ENCODE measurements at places on chromosomes 7 and 10.

DNA sequence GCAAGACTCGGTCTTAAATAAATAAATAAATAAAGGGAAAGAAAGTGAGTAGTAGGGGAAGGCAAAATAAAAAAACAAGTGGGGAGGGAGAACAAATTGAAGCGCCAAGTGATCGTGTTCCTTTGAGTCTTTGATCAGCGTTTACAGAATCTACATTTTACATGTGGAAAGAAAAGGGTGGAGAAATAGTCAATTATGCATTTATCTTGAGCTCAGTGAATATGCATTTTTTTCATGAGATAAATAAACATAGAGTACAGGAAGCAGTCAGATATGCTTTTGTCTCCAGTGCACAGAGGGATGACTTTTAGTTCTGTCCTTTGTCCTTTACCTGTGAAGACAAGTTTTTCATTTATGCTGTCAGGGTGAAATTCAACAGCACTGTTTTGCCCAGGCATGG, 6.1 kb upstream of the GUSB start:
- no peak for DNase-seq

- no peak for DNase-seq
Measured at GRCh38 chr10:105986912-105987635, 1177.4 kb downstream of the SORCS1 start.

- no peak for DNase-seq
Measured at GRCh38 chr10:59852670-59853069, 53.7 kb downstream of the CCDC6 start.

DNA sequence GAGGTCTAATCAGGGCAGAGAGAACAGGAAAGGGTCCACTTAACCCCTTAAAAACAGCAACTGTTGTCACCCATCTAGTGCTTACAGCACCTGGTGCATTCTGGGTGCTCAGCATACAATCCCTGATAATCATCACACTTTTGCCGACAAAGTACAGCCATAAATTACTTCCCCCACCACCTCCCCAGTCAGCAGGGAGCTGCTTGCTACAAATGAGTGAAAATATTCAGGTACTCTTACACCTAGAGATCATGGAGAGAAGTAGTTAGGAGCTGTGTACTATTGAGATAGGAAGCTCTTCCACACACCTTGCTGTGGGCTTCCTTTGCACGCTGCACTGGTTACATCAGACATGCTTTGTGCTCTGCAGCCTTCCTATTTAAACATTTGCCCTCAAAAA, 723.5 kb upstream of the GALNT17 start:
- no peak for DNase-seq

- DNase-seq, result no peak
Measured at GRCh38 chr10:84599254-84599653, 270.9 kb downstream of the CCSER2 start.

GRCh38 chr7:117480978-117481377, 1.2 kb downstream of the CFTR start:
- DNase-seq, result no peak

DNA sequence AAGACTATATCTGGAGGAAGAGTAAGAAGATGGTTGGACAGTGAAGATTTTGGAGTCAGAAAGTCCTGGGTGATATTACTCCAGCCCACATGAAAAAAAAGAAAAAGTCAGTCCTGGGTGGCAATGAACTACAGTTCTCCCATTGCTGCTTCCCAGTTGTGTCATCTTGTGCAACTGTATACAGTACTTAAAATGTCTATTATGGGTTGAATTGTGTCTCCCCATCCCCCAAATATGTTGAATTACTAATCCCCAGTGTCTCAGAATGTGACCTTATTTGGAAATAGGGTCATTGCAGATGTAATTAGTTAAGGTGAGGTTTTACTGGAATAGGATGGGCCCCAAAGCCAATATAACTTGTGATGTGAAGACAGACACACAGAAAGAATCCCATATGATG, 15.6 kb downstream of the SEC23IP start:
- DNase-seq, result no peak

GRCh38 chr10:123896246-123896927, 4.8 kb upstream of the CPXM2 start:
- no peak for DNase-seq

- no peak for DNase-seq
Measured at GRCh38 chr10:92239600-92240288, 51.1 kb downstream of the CPEB3 start.

DNA sequence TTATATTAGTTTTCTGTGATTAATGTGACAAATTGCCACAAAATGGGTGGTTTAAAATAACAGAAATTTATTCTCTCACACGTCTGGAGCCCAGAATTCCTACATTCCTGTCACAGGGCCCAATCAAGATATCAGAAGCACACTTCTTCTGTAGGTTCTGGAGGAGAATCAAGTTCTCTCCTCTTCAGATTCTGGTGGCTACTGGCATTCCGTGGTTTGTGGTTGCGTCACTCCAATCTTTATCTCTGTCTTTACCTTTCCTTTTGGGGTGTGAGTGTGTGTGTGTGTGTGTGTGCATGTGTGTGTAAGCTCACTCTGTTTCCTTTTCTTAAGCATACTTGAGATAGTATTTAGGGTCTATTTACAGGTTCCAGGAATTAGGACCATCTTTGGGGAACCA, 115.5 kb upstream of the DKK1 start:
- DNase-seq, result no peak

GRCh38 chr7:41567731-41568114, 135.2 kb downstream of the INHBA start:
- no peak for DNase-seq

- no peak for DNase-seq
Measured at GRCh38 chr7:90625562-90625961, 29.4 kb downstream of the CDK14 start.

- DNase-seq, result no peak
Measured at GRCh38 chr7:134044682-134045081, 82.5 kb upstream of the LRGUK start.

GRCh38 chr10:105769248-105770184, 1128.4 kb downstream of the SORCS3 start:
- no peak for DNase-seq

DNA sequence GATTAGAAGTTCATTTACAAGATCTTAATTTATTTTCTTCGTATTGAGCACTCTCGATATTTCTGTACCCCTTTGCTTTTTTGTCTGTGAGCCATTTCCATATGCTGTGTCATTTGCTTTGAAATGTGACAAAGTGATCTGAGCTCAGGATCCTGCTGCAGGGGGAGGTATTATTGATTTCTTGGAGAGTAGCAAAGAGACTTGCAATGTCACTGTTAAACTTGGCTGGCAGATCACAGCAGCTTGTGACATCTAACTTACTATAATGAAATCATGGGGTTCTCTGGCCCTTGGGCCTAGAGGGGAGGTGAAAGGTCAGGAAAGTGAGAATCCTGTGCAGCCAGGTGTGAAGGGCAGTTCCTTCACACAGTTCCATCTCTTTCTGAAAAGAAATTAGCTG, 923.4 kb downstream of the REEP3 start:
- no peak for DNase-seq

DNA sequence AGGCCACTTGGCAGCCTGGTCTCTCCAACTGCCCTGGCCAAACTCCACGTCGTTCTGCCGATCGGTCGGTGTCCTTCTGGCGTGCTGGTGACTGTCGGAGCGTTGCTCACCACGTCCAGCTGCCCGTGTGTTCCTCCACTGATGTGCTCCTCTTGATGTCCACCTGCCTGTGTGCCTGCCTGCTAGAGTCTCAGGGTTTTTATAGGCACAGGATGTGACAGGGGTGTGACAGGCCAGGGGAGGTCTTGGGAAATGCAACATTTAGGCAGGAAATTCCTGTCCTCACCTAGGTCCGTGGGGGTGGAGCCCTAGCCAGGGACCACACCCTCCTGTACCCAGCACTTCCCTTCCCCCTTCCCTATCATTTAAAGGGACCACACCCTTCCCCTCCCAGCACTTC, 25.2 kb upstream of the CFAP46 start:
- DNase-seq, result no peak

DNA sequence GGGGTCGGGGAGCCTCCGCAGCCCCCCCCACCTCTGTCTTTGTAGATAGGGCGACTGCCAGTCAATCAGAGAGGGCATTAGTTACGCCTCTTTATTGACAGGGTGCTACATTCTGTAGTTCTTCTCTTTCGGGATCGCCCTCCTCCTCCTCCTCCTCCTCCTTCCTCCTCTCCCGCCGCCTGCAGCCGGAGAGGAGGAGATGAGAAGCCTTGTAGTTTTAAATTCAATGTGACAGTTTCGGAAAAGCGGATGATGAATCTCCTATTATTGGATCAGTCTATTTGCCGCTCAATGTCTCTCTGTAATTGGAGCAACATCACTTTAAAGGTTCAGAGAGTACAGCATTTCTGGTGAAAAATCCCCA, 587 bp upstream of the UNCX start:
- no peak for DNase-seq

GRCh38 chr7:155992538-155992937, 180.3 kb upstream of the SHH start:
- DNase-seq, result no peak

DNA sequence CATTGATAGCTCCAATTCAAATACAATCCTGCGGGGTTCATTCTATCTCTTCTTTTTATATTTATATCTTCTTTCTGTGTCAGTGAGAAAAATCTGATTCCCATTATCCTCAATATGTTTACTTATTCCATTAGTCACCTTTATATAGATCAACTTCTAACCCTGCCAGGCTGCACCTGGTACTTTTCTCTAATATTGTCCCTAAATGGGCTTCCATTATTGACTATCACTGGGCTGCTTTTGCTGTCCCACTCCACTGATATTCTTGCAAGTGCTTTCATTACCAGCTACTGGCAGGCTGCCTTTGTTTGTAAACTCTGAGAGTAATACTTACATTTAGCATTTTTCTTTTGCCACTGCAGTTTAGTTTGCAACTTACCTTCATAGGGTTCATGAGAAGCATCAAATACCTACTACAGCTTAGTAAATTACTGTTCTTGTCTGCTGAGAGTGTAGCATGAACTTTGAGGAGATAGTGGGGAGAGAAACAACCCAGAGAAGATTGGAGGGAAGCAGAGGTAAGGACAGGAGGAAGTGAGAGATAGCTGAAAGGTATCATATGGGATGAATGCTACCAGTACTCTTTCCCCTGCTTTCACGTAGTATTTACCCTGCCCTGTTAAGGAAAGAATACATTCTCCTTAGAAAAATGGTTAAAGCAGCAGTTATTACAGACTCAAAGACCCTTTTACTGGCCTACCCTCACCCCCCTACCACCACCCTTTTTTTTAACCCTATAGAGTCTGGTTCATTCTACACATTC, 119.1 kb downstream of the PHTF2 start:
- DNase-seq, result no peak

- DNase-seq, result no peak
Measured at GRCh38 chr10:130141878-130142277, 5.7 kb downstream of the GLRX3 start.

DNA sequence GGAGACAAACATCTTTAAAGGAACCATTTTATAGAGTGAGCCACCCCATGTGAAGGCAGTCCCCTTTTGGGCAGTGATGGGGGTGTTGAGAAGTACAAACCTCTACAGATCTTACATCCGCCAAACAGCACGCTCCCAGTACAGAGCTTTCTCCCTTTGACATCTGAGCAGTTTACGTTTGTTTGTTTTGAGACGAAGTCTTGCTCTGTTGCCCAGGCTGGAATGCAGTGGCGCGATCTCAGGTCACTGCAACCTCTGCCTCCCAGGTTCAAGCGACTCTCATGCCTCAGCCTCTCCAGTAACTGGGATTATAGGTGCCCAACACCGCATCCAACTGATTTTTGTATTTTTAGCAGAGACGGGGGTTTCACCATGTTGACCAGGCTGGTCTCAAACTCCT, 128.9 kb downstream of the CCDC3 start:
- no peak for DNase-seq

- DNase-seq, result no peak
Measured at GRCh38 chr10:82409671-82410070, 534.7 kb downstream of the NRG3 start.

- no peak for DNase-seq
Measured at GRCh38 chr10:49562893-49563292, 24.0 kb upstream of the ERCC6 start.

GRCh38 chr10:68185085-68185484, 46.8 kb downstream of the ATOH7 start:
- no peak for DNase-seq

DNA sequence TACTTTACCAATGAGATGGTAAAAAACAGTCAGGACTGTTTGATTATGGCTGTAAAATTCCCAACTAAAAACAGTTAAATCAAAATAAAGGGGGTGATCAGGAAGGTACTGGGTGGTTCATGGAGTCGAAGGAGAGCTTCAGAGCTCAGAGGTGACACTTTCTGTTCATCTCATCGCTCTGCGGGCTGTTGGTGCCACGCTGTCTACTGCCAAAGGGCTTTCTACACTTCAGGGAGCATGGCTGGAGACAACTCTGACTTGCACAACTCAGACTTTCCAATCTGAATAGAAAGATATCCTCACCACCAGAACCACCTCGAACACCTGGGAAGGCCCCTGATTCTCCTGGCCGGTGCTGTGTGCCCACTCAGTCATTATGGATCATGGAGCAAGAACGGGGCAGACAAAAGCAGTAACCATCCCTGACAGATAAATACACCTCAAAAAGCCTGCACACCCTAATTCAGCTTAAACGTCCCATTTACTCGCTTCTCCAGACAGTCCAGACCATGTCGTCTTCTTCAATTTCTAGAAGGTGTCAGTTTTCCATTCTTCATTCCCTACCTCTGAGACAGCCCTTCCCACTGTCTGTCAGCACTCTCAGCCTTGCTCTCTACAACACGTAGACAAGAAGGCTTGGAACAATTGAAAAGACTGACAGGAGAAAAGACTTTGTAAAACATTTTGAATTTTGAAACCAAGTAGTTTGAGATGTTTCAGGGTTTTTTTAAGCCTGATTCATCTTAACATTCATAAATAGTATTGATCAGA, 348.7 kb upstream of the NFE2L3 start:
- no peak for DNase-seq

- no peak for DNase-seq
Measured at GRCh38 chr7:28418966-28419365, 6.6 kb downstream of the CREB5 start.

GRCh38 chr7:151017953-151018420, 6.3 kb downstream of the ATG9B start:
- DNase-seq, result no peak

DNA sequence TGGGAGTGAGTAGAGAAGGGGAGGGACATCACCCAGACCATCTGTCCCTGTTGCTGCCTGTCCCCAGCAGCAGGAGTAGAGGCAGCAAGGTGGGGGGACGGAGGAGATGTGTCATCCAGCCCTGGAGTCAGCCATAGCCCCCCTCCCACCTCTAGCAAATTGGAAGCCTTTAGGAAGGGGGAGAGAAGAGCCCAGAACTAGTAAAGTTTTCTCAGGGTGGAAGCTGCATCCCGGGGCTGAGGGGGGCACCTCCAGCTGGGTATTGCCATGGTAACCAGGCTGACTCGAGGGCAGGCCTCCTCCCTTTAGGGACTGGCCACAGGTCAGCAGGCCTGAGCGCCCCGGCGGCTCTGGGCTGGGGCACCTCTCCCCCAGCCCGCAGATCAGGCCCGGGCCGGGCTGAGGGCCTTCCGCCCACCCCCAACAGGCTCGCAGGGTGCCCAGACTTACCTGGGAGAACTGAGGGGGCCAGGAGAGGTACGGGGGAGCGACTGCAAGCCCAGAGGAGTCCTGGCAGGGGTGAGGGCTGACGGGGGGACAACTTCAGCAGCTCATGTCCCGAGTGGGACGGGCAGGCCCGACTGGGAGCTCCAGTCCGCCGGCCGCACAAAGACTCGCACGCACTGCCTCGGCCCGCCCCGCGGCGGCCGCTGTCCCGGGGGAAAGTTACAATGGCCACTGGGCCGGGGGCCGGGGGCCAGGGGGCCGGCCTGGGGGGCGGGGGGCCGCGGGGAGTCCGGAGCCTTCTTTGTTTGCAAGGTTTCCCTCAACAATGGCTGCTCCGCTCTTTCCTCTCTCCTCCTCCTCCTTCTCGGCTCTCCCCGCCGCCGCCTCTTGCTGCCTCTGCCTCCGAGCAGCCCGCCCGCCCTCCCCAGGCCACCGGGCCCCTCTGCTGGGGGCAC, 6.0 kb downstream of the LDB1 start:
- no peak for DNase-seq
